GM04503 (cell line): ENCODE measurements at places on chromosomes 4 and X.

DNA sequence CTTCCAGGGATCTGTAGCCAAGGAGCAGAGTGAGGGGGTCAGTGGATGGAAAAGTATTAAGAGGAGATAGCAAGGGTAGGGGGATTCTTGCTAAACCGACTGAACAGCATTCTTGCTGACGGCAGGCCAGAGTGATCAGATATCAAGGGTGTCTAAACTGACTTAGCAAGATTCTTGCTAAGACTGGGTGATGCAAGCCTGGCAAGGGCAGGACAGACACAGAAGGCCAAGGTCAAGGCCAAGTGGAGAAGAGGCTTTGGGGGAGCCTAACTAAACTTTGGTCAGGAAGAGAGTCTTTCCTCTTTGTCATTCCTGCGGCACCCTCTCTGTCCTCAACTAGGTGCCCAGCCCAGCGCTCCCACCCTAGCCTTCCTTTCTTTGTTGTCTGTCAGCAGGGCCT, 799 bp downstream of the XPNPEP2 start:
- DNase-seq, result no peak

DNA sequence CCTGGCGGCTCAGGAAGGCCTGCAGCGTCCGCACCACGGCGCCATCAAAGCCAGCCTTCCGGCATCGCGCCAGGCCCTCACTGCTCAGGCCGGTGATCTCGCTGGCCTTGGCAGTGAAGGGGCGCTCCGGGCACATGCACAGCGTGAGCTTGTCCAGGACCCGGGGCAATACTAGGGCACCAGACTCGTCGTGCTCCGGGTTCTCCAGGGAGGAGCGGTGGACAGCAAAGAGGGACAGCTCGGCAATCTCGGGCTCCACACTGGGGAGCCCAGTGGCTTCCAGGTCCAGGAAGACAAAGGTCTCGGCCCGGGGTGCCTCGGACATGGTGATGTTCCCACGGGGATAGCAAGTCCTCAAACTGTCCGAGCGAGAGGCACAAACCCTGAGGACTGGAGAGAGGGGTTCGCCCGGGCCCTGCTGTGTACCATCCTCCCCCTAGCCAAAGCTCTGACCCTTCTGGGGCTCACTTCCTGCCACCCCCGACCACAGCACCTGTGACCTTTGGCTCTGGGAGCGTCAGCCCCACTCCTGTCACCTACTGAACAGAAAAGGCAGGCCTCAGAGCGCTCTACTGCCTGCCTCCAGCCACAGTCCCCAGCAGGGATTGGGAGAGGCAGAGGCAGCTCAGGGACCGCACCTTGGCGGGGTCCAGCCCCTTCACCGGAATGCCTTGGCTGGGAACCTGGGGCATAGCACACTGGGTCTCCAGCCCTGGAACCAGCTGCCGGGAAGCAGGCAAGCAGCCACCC, 575 bp downstream of the TREX2 start:
- no peak for DNase-seq

GRCh38 chr4:147844781-147845180, 112.9 kb downstream of the ARHGAP10 start:
- DNase-seq, result no peak

DNA sequence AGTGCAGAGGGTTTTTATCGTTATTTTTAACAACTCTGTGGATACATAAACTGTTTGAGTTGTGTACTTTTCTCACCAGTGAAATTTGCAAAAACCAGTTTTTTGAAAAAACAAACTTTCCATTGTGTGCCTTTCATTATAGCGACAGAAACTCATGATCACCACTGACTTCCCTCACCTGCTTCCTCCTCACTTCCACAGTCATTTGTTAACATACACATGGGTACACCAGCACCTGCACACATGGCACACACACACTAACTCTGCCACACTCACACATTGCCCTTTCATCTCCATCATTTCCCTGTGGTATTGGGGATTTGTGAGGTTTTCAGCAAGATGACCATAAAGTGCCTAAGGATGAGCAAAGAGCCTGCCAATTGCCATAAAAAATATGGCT, 20.6 kb downstream of the CLDN22 start:
- no peak for DNase-seq

GRCh38 chr4:52199574-52200338, 148.7 kb downstream of the SPATA18 start:
- peak; percentile 78 for DNase-seq

DNA sequence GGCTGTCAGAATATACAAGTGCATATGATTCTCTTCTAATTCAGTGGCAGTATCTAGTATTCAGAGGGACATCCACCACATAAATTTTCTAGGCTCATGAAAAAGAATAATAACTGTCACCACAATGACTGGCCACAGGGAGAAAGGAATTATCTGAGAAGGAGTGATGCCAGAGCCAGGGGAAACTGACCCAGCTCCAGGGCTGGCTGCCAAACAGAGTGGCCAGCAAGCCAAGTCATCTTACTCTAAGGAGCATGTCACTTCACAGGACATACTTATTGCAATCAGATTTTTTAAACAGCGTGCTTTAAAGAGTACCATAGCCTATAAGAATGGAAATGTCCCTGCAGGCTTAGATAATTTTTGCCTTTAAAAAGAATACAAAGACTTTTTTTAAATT, 5.8 kb upstream of the SEPTIN11 start:
- no peak for DNase-seq

DNA sequence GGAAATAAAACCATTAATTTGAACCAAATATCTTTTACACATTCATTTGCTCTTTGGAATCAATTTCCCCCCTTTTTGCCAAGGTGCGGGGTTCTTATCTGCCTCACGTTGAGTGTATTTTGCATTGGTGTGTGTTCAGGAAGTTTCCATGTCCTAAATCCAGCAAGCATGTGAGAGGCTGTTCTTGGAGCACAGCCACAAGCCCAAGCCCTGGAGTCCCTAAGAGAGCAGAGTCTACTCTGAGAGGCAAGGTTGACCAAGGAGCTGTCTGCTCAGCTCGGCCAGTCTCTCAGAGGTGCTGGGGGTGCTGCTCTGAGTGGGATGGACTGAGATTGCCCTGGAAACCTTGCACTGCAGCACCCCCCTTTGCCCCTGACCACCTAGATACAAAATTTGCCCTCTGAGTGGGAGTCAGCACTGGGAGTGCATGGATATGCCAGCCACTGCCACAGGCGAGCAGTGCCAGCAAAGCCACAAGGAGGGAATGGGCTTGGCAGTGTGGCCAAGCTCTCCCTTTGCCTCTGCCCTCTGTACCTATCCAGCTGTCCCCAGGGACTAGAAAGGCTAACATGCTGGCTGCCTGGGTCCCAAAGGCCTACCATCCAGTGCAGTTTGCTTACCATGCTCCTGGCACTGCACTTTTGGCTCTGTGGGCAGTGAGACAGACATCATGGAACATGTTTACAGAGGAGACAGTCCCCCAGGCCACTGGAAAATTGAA, 20.5 kb upstream of the FAM193A start:
- DNase-seq, result no peak
